ENCODE measurements at places on chromosomes 16 and 17. TPM values are rescaled to one million over a fixed set of nuclear protein-coding genes. Genes with fewer than 3 reads are reported as not detected.

Gene SLC38A8
- not detected for total RNA-seq

Gene ANKRD40CL
- not detected for total RNA-seq

Gene EPN3
- not detected for total RNA-seq

Gene COX6A2
- not detected for total RNA-seq

GRCh38 chr17:6823011-6823442 is 8.5 kb downstream of the TEKT1 start:
- no peak overlapping the region for H3K27ac ChIP-seq
- H3K27me3 ChIP-seq = peaks cover 31% of the 10 kb centered on the region
- no peaks in the 10 kb centered on the region for H3K36me3 ChIP-seq
- no peak for DNase-seq
- no peak overlapping the region for H3K4me3 ChIP-seq

- H3K4me1 ChIP-seq = peaks cover 16% of the 10 kb centered on the region
- peak; percentile 83 for DNase-seq
- H3K4me3 ChIP-seq = peak overlapping the region; percentile 92
- no peaks in the 10 kb centered on the region for H3K27me3 ChIP-seq
- H3K36me3 ChIP-seq = no peaks in the 10 kb centered on the region
- no peak overlapping the region for H3K27ac ChIP-seq
These were observed 2.3 kb downstream of the RPUSD1 start for GRCh38 chr16:785563-786535.

GRCh38 chr17:61409301-61410112 is 9.9 kb downstream of the TBX2 start:
- no peak overlapping the region for H3K27ac ChIP-seq
- H3K4me1 ChIP-seq = peaks cover 22% of the 10 kb centered on the region
- peak overlapping the region; percentile 79 for H3K4me3 ChIP-seq
- H3K27me3 ChIP-seq = peaks cover 42% of the 10 kb centered on the region
- DNase-seq = peak; percentile 65

- no peaks in the 10 kb centered on the region for H3K36me3 ChIP-seq
- no peak overlapping the region for H3K27ac ChIP-seq
- no peak overlapping the region for H3K4me3 ChIP-seq
- no peaks in the 10 kb centered on the region for H3K27me3 ChIP-seq
These were observed 1494.0 kb upstream of the CDH8 start for GRCh38 chr16:63530208-63530607.

DNA sequence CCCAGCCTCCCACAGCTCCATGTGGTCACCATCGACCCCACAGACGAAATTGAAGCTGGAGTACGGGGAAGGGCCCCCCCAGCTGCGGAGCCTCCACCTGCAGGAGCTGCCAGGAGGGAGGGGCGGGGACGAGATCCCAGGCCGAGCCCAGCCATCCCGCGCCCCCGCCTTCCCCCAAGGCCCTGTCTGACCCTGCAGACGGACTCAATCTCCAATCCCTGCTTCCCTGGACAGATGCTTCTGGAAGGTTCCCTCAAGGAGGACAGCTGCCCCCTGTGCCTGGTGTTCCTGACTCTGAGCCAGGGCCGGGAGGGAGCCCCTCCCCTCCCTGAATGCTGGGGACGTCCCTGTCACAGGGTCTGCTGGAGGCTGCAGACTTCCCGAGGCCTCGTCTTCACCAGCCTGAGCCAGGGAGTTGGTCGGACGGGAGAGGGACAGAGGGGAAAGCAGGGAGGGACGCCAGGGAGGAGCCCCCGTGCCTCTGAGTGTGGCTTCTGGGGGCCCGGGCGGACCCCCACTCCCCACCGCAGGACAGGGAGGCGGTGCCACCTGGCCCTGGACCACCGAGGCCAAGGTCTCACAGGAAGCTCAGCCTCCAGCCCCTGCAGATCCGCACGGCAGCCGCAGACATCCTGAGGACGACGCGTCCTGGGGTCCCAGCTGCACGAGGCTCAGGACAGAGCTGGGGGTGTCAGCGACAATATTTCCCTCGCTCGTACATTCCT is 21.3 kb upstream of the C1QTNF8 start:
- H3K4me3 ChIP-seq = no peak overlapping the region
- DNase-seq = no peak
- no peak overlapping the region for H3K27ac ChIP-seq
- H3K4me1 ChIP-seq = no peaks in the 10 kb centered on the region
- no peaks in the 10 kb centered on the region for H3K36me3 ChIP-seq

GRCh38 chr17:46262271-46262670 is 32.7 kb upstream of the LRRC37A start:
- H3K4me1 ChIP-seq = peaks cover 36% of the 10 kb centered on the region
- no peak overlapping the region for H3K27ac ChIP-seq
- no peak for DNase-seq
- H3K27me3 ChIP-seq = peaks cover 52% of the 10 kb centered on the region
- H3K4me3 ChIP-seq = no peak overlapping the region
- H3K36me3 ChIP-seq = peaks cover 6% of the 10 kb centered on the region

- H3K4me1 ChIP-seq = no peaks in the 10 kb centered on the region
- H3K27ac ChIP-seq = no peak overlapping the region
- H3K27me3 ChIP-seq = no peaks in the 10 kb centered on the region
- no peak for DNase-seq
- H3K4me3 ChIP-seq = no peak overlapping the region
- H3K36me3 ChIP-seq = no peaks in the 10 kb centered on the region
These were observed 26.0 kb upstream of the PRKCA start for GRCh38 chr17:66276328-66276937.

- H3K4me1 ChIP-seq = no peaks in the 10 kb centered on the region
- no peak overlapping the region for H3K4me3 ChIP-seq
- no peak for DNase-seq
- H3K36me3 ChIP-seq = peaks cover 8% of the 10 kb centered on the region
- no peaks in the 10 kb centered on the region for H3K27me3 ChIP-seq
These were observed 45.8 kb upstream of the ATF7IP2 start for GRCh38 chr16:10339777-10340732.

- peaks cover 6% of the 10 kb centered on the region for H3K36me3 ChIP-seq
- H3K4me1 ChIP-seq = no peaks in the 10 kb centered on the region
- peaks cover 62% of the 10 kb centered on the region for H3K27me3 ChIP-seq
- no peak overlapping the region for H3K27ac ChIP-seq
- H3K4me3 ChIP-seq = no peak overlapping the region
- DNase-seq = no peak
These were observed 4.9 kb downstream of the FBXO39 start for GRCh38 chr17:6780886-6781285.

DNA sequence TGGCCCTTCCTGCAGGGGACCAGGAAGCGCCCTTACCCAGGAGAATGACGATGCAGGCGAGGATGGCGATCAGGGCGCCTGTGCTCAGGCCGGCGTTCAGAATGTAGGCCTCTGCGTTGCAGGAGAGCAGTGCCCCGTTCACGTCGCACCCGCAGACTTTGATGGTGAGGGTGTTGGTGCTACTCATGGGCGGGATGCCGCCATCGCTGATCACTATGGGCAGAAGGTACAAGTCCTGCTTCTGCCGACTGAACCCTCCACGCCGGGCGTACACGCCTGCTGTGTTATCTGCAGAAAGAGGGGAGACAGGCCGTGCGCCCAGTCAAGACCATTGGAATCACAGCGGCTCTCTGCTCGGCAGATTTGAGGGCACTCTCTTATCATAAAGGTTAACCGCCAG is 171.1 kb downstream of the CDH11 start:
- DNase-seq = no peak
- H3K36me3 ChIP-seq = no peaks in the 10 kb centered on the region
- no peaks in the 10 kb centered on the region for H3K27me3 ChIP-seq
- H3K27ac ChIP-seq = no peak overlapping the region

- DNase-seq = peak; percentile 68
- no peaks in the 10 kb centered on the region for H3K36me3 ChIP-seq
- peaks cover 16% of the 10 kb centered on the region for H3K27me3 ChIP-seq
- H3K4me1 ChIP-seq = no peaks in the 10 kb centered on the region
- no peak overlapping the region for H3K27ac ChIP-seq
- H3K4me3 ChIP-seq = no peak overlapping the region
These were observed 21.9 kb downstream of the C1QTNF1 start for GRCh38 chr17:79045842-79046196.

GRCh38 chr17:732902-733720 is 715 bp downstream of the TLCD3A start:
- H3K36me3 ChIP-seq = peaks cover 1% of the 10 kb centered on the region
- DNase-seq = peak; percentile 58
- H3K4me3 ChIP-seq = peak overlapping the region; percentile 82
- H3K27me3 ChIP-seq = peaks cover 12% of the 10 kb centered on the region

- no peak for DNase-seq
- no peak overlapping the region for H3K4me3 ChIP-seq
- no peaks in the 10 kb centered on the region for H3K36me3 ChIP-seq
- H3K27me3 ChIP-seq = peaks cover 5% of the 10 kb centered on the region
- H3K27ac ChIP-seq = no peak overlapping the region
These were observed 6.4 kb upstream of the CCDC182 start for GRCh38 chr17:57751348-57751971.

DNA sequence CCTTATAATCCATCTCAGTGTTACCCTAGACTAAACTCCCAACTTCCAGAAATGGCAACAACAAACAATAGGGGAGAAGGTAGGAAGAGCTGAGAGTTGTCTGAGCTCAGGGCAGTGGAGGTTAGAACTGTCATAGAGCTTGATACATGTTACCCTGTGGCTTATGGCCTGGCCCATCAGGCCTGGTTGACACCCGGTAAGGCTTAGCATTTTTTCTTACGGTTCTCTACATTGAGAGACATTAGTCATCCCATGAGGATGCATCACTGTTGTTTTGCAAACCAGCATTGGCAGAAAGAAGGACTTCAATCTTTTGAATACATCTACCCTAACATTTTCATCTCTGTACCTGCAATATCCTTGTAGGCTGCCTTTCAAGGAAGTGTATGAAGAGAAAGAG is 226.6 kb downstream of the PHKB start:
- H3K4me3 ChIP-seq = no peak overlapping the region
- DNase-seq = no peak
- H3K27ac ChIP-seq = no peak overlapping the region
- H3K27me3 ChIP-seq = no peaks in the 10 kb centered on the region
- peaks cover 5% of the 10 kb centered on the region for H3K4me1 ChIP-seq

DNA sequence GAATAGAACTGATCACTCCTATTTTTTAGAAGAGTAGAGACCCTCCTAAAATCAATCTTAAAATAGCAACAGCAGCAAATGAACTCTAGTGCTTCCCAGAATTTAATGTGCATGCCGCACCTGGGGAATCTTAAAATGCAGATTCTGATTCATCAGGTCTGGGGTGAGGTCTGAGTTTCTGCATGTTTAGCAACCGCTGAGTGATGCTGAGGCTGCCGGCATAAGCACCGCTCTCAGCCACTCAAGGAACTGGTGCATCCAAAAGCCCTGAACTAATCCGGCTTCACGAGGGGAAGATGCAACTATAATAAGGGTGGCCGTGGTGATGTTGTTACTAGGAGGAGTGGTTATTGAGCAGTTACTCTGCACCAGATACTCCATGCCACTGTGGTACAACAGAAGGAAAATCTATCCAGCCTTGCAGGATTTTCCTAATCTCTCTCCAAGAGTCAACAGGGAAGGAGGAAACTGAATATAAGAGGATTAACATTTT is 19.7 kb downstream of the SDK2 start:
- no peaks in the 10 kb centered on the region for H3K27me3 ChIP-seq
- H3K27ac ChIP-seq = no peak overlapping the region
- peaks cover 6% of the 10 kb centered on the region for H3K4me1 ChIP-seq
- no peak overlapping the region for H3K4me3 ChIP-seq

- no peak for DNase-seq
- H3K4me1 ChIP-seq = no peaks in the 10 kb centered on the region
- no peak overlapping the region for H3K4me3 ChIP-seq
- H3K27me3 ChIP-seq = peaks cover 19% of the 10 kb centered on the region
- H3K27ac ChIP-seq = no peak overlapping the region
These were observed 76.9 kb downstream of the PPM1E start for GRCh38 chr17:58832514-58832913.

DNA sequence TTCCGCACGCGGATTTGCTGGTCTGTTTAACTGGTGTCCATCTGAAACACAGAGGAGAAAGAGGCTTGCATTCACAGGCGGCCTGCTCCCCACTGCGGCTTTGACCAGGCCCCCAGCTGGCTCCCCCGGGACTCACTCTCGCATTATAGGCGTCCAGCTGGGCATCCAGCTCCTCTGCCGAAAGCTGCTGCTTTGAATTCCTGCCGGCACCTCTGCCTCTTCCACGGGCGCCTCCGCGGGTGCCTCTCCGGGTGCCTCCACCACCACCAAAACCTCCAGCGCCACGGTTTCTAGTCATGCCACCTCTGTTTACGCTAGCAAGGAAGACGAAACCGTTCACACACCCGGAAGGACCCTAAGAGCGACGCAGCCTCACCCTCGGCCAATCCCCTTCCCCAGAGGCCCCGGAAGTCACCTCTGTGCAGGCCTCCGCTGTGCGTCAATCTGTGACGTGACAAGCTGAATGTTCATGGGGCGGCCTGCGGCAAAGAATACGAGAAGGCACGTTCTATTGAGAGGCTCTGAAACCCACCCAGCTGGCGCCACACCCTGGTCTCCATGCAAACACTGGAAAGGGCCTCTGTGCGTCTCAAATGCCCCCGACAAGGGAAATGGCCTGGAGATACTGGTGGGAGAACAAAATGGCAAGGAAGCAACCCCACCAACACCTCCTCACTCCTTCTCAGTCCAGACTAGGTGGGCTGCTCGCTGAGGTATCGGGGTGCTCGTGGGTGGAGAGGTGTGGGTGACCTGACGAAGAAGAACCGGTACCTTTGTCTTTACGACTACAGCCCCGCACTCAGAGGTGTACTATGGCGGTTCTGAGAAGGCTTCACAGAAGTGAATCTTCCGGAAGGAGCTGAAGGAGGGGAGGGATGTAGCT is 3.0 kb downstream of the ALYREF start:
- H3K36me3 ChIP-seq = peaks cover 40% of the 10 kb centered on the region
- peaks cover 31% of the 10 kb centered on the region for H3K4me1 ChIP-seq
- DNase-seq = no peak
- no peaks in the 10 kb centered on the region for H3K27me3 ChIP-seq

- no peaks in the 10 kb centered on the region for H3K4me1 ChIP-seq
- no peaks in the 10 kb centered on the region for H3K36me3 ChIP-seq
- DNase-seq = no peak
- peaks cover 7% of the 10 kb centered on the region for H3K27me3 ChIP-seq
These were observed 30.6 kb downstream of the FAM20A start for GRCh38 chr17:68570526-68570925.

- H3K4me1 ChIP-seq = no peaks in the 10 kb centered on the region
- H3K27ac ChIP-seq = no peak overlapping the region
- H3K4me3 ChIP-seq = no peak overlapping the region
- peaks cover 10% of the 10 kb centered on the region for H3K27me3 ChIP-seq
- DNase-seq = no peak
These were observed 32.8 kb downstream of the WNT3 start for GRCh38 chr17:46785696-46786095.

Data from activated T-cell treated with anti-CD3 and anti-CD28 coated beads, Interleukin-2, amount 50 U/mL, for 72 hours (primary cell).